ENCODE measurements at places on chromosomes 11 and 22. TPM values are rescaled to one million over a fixed set of nuclear protein-coding genes. Genes with fewer than 3 reads are reported as not detected.

- no peak for DNase-seq
- no peak overlapping the region for H3K27ac ChIP-seq
- peaks cover 8% of the 10 kb centered on the region for H3K36me3 ChIP-seq
These were observed 34.9 kb downstream of the ST14 start for GRCh38 chr11:130194241-130195023.

DNA sequence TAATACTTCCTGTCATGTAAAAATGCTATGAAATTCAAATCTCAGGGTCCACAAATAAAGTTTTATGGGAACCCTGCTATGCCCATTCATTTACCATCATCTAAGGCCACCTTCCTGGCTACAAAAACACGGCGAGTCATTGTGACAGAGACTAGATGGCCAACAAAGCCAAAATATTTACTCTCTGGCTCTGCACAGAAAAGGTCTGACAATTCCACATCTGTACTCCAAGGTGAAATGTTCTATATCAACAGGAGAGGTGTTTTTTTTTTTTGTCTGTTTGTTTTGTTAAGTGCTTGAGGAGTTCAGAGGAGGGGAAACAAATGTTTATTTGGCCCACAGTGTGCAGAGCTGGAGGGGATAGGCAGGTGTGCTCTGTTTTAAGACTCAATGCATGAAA, 18.6 kb upstream of the TMA7B start:
- no peak overlapping the region for H3K4me3 ChIP-seq
- H3K27me3 ChIP-seq, result no peaks in the 10 kb centered on the region
- no peaks in the 10 kb centered on the region for H3K36me3 ChIP-seq
- no peaks in the 10 kb centered on the region for H3K4me1 ChIP-seq
- H3K27ac ChIP-seq, result no peak overlapping the region

GRCh38 chr11:46856605-46857343, 10.7 kb upstream of the CKAP5 start:
- H3K27me3 ChIP-seq, result no peaks in the 10 kb centered on the region
- H3K36me3 ChIP-seq, result no peaks in the 10 kb centered on the region
- no peak overlapping the region for H3K27ac ChIP-seq
- no peaks in the 10 kb centered on the region for H3K4me1 ChIP-seq
- DNase-seq, result no peak

DNA sequence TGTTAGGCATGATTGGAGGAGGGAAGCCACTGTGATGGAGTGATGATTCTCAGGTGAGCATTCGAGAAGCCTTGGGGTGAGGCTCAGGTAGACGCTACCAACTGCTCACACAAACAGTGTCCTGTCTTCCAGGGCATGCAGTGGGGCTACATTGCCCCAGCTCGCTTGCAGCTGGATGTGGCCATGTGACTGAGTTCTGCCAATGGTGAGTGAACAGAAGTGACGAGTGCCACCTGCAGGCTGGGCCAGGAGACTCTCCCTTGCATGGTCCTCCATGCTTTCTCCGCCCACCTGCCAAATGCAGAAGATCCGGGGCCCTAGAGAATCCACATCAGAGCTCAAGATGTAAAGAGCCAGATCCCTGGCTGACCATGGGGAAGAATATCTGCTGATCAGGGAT, 195.9 kb downstream of the BCR start:
- no peaks in the 10 kb centered on the region for H3K4me1 ChIP-seq
- no peak overlapping the region for H3K4me3 ChIP-seq
- no peaks in the 10 kb centered on the region for H3K27me3 ChIP-seq
- H3K36me3 ChIP-seq, result no peaks in the 10 kb centered on the region

GRCh38 chr22:21443057-21443734, 24.0 kb upstream of the TMEM191C start:
- peak; percentile 0 for DNase-seq
- no peak overlapping the region for H3K27ac ChIP-seq
- no peaks in the 10 kb centered on the region for H3K4me1 ChIP-seq
- H3K27me3 ChIP-seq, result no peaks in the 10 kb centered on the region

DNA sequence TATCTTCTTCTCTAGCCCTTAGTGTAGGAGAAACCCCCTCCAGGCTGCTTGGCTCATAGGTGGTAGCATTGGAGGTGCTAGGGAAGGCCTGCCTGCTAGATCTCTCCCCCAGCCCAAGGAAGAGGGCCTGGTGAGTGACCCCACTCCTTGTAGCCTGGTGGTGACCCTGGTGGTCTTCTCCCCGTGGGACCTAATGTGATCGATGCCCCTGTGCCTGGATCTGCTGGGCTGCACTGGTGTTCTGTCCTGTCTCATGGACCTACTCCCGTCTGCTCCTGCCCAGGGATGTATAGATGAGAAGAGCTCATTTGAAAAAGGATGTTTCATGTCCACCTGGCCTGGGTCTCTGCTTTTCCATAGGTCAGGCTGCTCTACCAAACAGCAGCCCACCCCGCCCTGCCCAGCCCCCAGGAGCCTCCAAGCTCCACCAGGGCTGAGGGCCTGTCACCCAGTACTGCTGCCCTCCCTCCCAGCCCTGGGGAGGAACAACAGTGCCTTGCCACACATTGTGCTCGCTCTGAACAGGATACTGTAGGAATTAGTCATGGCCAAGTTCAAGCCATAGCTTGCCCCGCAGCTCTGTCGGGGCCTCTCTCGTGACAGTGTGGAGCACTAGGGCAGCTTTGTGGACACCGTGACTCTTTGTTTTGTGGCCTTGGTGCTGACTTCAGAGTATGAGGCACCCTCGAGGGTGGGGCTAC, 19.7 kb downstream of the SLC37A2 start:
- H3K27me3 ChIP-seq, result no peaks in the 10 kb centered on the region
- peak overlapping the region; percentile 21 for H3K27ac ChIP-seq
- H3K4me1 ChIP-seq, result peaks cover 4% of the 10 kb centered on the region
- peak; percentile 50 for DNase-seq
- H3K4me3 ChIP-seq, result no peak overlapping the region
- no peaks in the 10 kb centered on the region for H3K36me3 ChIP-seq

DNA sequence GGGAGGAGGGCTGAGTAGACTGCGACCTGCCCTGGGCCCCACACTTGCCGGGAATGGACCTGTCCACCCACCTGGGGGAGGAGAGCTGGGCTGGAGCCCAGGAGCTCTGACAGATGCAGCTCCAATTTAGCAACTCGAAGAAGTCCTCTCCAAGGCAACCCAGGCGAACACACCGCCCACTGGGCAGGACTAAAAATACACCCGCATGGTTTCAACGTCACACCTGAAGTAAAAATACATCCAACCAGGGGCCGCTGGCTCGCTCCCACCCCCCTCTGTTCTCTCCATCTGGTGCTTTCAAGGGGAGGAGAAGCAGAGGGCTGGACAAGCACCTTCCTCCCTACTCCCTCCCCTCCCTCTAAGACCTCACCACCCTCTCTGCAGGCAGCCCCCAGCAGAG, 119.9 kb downstream of the FEZ1 start:
- H3K4me1 ChIP-seq, result peaks cover 18% of the 10 kb centered on the region
- H3K36me3 ChIP-seq, result no peaks in the 10 kb centered on the region
- no peak overlapping the region for H3K4me3 ChIP-seq

DNA sequence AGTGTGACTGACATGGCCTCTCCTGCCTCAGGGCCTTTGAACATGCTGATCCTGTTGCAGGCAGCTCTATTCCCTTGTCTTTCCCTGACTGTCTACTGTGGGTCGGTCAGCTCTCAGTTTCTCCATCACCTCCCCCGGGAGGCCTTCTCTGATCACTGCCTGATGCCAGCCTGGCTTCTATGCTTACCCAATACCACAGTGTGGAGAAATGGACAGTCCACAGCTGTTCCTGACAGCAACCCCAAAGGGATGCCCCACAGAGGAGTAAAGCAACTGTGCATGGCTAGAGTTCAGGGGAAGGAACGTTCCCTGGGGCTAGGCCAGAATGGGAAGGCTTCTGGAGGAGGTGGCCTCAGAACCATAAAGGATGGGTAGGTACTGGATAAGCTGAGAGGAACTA, 354.3 kb downstream of the MIAT start:
- no peak for DNase-seq
- no peaks in the 10 kb centered on the region for H3K27me3 ChIP-seq
- H3K27ac ChIP-seq, result no peak overlapping the region

- H3K27me3 ChIP-seq, result no peaks in the 10 kb centered on the region
- peaks cover 5% of the 10 kb centered on the region for H3K4me1 ChIP-seq
- H3K4me3 ChIP-seq, result no peak overlapping the region
These were observed 8.7 kb downstream of the GLB1L2 start for GRCh38 chr11:134340354-134340964.

DNA sequence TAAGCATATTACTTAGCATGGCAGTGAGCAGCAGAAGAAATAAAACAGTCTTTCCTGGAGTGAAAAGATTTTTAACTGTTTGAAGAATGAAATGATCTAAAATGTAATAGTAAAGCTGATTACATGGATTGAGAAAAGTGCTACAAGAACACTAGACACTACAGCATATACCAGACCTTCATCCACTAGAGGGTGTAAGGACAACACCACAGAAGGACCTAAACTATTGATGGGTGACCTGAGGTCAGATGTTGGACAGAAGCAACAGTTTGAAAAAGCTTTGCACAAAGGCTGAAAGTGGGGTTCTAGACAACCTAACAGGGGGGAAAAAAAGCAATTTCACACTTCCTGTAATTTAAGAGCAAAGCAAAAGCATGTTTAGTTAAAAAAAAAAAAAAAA, 97.7 kb downstream of the RBFOX2 start:
- H3K36me3 ChIP-seq, result no peaks in the 10 kb centered on the region
- H3K4me1 ChIP-seq, result no peaks in the 10 kb centered on the region
- no peak for DNase-seq
- no peak overlapping the region for H3K4me3 ChIP-seq
- peak overlapping the region; percentile 27 for H3K27ac ChIP-seq
- no peaks in the 10 kb centered on the region for H3K27me3 ChIP-seq

- H3K36me3 ChIP-seq, result peaks cover 2% of the 10 kb centered on the region
- H3K4me3 ChIP-seq, result no peak overlapping the region
- no peaks in the 10 kb centered on the region for H3K4me1 ChIP-seq
- H3K27ac ChIP-seq, result no peak overlapping the region
These were observed 7.6 kb upstream of the MARK2 start for GRCh38 chr11:63831326-63831725.

GRCh38 chr11:130792772-130793171, 123.5 kb downstream of the SNX19 start:
- no peaks in the 10 kb centered on the region for H3K4me1 ChIP-seq
- no peaks in the 10 kb centered on the region for H3K36me3 ChIP-seq
- DNase-seq, result no peak
- no peak overlapping the region for H3K27ac ChIP-seq

GRCh38 chr22:44668190-44668885, 33.7 kb upstream of the PRR5 start:
- no peak overlapping the region for H3K27ac ChIP-seq
- H3K36me3 ChIP-seq, result no peaks in the 10 kb centered on the region
- DNase-seq, result peak; percentile 69

DNA sequence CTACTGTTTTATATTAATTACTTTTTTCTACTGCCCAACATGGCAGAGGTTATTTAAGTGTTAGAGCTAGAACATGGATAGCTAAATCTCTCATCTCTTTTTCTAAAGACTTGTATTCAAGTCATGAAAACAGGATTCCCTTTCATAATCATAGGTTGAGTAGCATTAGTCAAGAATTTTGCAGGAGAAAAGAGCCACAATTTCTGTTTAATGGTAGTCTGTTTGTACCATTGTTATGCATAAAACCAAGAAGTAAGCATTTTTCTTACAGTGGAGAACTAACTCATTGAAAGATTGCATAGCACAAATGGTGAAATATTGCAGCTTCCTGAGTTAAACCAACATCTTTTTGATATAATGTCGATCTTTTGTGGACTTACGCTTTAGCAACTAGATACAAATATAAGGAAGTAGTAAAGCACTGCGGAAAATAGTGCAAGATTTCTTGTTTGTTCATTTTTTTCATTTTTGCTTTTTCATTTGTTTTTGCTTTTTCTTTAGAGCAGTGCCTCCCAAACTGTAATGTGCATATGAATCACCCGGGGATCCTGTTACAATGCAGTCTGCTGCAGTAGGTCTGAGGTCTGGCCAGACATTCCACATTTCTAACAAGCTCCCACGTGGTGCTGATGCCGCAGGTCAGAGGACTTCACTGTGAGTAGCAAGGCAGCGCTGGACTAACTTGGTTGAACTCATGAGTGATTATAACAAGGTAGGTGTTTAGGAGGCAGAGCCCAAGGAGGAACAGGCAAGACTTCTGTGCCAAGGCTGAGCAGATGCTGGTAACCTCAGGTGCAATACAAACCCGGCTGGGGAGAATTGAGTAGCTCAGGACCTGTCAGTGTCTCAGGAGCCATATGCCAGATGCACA, 4.6 kb downstream of the ETS1 start:
- no peaks in the 10 kb centered on the region for H3K4me1 ChIP-seq
- H3K4me3 ChIP-seq, result no peak overlapping the region
- no peak for DNase-seq
- H3K27me3 ChIP-seq, result 0 out of 2 replicates have a peak, but pooled peaks cover 3% of the 10 kb centered on the region

GRCh38 chr11:69524991-69525411, 43.5 kb downstream of the LINC01488 start:
- no peak overlapping the region for H3K4me3 ChIP-seq
- peaks cover 17% of the 10 kb centered on the region for H3K4me1 ChIP-seq
- H3K36me3 ChIP-seq, result no peaks in the 10 kb centered on the region
- H3K27me3 ChIP-seq, result no peaks in the 10 kb centered on the region

DNA sequence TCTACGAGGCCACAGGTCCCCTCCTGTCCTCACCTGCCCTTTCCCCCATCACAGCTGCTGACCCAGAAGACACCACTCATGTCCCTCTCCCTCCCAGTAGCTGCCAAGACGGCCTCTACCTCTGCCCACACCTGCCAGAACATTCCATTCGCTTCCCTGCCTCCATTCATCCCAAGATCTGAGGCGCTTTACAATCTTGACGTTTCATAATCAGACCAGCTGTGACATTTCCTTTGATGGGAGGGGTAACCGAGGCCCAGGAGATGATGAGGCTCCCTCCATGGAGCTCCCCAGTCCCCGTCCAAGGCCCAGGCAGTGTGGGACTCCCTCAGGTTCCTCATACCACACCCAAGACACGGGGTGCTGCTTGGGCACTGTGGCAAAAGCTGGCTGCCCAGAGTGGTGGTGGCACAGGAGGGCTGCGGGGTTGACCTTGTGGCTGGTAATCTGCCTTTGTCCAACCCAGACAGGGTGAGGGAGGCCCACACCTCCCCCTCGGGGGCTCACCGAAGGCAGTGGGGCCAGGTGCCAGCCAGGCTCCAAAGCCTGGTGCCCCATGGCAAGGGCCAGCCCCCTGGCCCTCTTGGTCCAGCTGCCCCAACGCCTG, 17.3 kb downstream of the PHLDA2 start:
- peak overlapping the region; percentile 80 for H3K27ac ChIP-seq
- peaks cover 33% of the 10 kb centered on the region for H3K4me1 ChIP-seq
- H3K27me3 ChIP-seq, result no peaks in the 10 kb centered on the region
- peak; percentile 70 for DNase-seq

GRCh38 chr11:80307676-80308075, 866.8 kb upstream of the TENM4 start:
- DNase-seq, result no peak
- no peak overlapping the region for H3K4me3 ChIP-seq
- H3K4me1 ChIP-seq, result no peaks in the 10 kb centered on the region
- no peaks in the 10 kb centered on the region for H3K27me3 ChIP-seq
- H3K36me3 ChIP-seq, result no peaks in the 10 kb centered on the region
- no peak overlapping the region for H3K27ac ChIP-seq

GRCh38 chr11:66800720-66801428, 42.4 kb upstream of the RCE1 start:
- peaks cover 3% of the 10 kb centered on the region for H3K4me1 ChIP-seq
- H3K36me3 ChIP-seq, result peaks cover under 1% of the 10 kb centered on the region
- no peak overlapping the region for H3K4me3 ChIP-seq
- no peak for DNase-seq
- no peak overlapping the region for H3K27ac ChIP-seq
- H3K27me3 ChIP-seq, result no peaks in the 10 kb centered on the region

The USP2 gene
- total RNA-seq, result 14.4 TPM

The JRKL gene
- total RNA-seq, result 16.6 TPM

The TMEM218 gene
- total RNA-seq, result 15.5 TPM

The CHADL gene
- total RNA-seq, result not detected

The RASL10A gene
- 1.1 TPM for total RNA-seq

The OR56B4 gene
- total RNA-seq, result not detected

The LRP4 gene
- 11.1 TPM for total RNA-seq

The ANKRD13D gene
- total RNA-seq, result 88.6 TPM

All from Caco-2 (cell line).